Activated CD4-positive, CD25-positive, alpha-beta regulatory T cell treated with anti-CD3 and anti-CD28 coated beads, Interleukin-2, amount 50 U/mL, for 72 hours (primary cell): ENCODE measurements at places on chromosomes 3 and 15.

- DNase-seq: no peak
Observed at GRCh38 chr15:67799801-67800205, 25.5 kb upstream of the SKOR1 start.

DNA sequence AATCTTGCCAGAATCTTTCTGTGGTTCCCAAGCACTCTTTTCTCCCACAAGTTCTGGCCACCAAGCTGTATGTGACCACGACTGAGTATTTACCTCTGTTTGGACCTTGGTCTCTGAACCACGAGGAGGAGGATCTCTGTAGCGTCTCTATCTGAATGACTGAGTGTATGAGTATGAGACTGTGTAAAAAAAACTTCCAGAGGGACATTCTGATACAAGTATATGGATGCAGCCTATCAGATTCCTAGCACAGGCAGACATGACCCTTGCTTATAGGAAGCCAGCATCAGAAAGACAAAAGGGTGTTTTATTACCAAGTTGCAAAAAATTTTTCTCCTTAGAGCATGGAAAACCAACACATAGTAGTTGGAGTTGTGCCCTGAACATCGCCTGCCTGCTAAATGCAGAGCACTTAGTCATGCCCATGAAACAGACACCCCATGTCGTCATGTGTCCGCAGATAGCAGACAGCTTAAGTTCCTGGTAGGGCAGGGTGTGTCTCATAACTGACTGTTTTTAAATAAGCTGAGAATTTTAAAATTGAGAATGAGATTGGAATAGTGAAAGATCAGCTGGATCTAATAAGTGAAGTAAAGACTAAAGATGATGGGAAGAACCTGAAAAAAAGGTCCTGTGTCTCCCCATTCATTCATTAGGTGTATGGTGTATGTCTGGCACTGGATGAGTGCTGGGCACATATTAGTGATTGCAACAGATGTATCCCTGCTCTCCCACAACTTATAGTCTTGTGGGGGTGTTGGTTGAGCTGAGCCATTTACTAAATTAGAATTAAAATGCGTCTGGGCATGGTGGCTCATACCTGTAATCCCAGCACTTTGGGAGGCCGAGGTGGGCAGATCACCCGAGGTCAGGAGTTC, 30.9 kb downstream of the DAG1 start:
- DNase-seq: no peak

- DNase-seq: no peak
Observed at GRCh38 chr3:96813820-96814650, at the start of gene EPHA6. TSS of gene EPHA6 (plus strand) at chr3:96814594.

DNA sequence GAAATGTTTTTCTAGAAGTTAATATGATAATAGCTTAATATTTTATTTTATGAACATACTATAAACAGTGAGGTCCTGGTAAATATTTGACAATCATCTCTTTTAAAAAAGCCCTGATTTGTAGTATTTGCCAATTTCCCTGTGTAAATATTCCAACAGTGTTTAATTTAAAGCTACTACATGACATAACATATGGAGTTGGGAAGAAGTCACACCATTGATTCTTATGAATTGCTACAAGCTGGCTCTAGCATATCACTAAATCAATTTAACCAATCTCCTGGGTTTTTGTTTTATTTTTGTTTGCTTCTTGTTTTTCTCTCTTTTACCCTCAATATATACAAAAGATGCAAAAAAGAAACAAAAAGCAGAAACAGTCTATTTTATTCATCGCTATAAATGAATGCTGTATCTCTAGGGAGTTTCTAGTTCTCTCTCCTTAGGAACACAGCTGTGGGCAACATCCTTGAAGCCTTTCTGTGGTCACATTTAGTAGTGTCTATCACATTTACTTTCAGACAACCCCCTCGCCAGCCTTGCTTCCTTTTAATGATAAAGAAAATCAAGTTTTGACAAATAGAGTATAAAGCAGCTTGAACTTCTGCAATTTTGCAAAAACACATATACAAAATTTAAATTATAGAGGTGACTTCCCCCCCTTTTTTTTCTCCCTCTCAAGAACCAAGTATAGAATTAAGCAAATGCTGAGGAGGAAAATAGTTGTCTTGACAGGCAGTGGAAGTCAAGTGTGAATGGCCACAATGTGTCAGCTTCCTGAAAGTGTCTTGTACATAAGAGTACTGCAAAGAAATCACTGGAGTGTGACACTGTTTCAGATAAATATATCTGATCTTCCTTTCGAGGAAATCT, 21.4 kb downstream of the CCR1 start:
- DNase-seq: no peak

DNA sequence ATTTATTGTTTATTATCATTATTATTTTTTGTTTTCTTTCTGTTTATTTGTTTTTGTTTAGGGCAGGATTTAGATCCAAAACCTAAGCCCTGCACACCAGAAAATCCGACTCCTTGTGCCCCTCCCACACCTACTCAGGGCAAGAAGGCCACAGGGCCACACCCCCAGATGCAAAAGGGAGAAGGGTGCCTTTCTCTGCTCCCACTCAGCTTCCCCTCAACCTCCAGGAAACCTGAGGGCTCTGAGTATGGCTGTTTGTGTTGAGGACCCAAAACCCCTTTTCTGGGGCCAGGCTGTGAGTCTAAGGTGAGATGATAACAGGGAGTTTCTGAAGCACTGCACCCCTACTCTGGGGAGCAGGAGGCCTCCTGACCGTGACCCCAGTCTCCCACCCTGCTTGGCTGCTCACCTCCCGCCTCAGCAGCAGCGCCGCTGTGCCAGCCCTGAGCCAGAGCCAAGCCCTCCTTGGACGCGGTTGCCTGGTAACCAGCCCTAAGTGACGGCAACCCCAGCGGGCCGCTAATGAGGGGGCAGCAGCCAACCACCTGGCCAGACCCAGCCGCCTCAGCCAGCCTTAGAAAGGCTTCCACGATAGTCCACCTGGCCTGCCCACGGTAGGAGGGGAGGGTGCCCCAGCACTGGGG, 6.4 kb upstream of the C15orf39 start:
- no peak for DNase-seq

DNA sequence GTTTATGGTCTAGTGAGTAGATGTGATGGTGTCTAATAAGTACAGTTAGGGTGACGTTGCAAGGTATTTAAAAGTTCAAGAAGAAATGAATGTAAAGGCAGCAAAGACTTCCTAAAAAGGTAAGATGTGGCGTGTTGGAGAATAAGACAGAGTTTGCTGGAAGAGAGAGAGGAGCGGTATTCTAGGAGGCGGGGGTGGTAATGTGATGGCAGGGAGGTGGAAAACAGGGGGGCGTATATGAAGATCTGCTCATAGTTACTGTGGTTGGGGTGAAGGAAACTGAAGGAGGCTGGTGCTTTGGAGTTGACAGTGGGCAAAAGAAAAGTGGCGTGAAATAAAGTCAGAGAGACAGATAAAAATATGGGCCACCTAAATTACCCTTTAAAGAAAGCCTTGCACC, 164.9 kb upstream of the LRRN1 start:
- no peak for DNase-seq

DNA sequence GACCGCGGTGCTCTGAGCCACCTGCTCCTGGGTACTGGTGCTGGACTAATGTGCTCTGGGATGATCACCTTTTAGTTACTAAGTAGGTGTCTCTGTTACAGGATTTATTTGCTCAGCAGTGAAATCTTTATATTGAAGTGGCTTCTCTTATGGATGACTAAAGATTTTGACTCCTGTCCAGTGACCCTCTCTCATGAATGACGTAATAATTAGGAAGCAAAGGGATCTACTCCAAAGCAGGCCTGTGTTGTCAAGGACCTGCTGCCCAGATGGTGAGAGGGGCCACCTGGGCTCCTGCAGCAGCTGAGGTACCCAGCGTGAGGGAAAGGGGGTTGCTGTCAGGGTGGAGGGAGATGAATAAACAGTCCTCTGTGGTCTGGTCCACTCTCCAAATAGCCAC, 263.6 kb downstream of the GABRG3 start:
- no peak for DNase-seq

- no peak for DNase-seq
Observed at GRCh38 chr3:146035366-146035765, 125.6 kb downstream of the PLOD2 start.
